ENCODE measurements at places on chromosomes 5 and 9.

DNA sequence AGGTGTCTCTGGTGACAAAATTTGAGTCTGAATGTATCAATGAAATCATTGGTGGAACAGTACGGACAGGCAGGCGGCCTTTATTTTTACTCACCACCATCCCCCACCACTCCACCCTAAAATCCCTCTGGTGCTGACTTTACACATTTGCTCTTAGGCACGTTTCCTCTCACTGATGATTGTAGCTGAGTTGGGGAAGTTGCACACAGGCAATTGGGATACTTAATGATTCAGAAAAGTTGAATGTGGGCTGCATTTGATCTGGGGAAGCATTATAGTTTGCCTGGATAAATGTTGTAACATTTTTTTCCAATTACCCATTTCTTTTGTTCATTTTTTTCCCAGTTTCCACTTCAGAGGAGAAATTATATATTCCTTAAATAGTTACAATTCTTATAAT is 658.4 kb downstream of the TLR4 start:
- no peak for DNase-seq

DNA sequence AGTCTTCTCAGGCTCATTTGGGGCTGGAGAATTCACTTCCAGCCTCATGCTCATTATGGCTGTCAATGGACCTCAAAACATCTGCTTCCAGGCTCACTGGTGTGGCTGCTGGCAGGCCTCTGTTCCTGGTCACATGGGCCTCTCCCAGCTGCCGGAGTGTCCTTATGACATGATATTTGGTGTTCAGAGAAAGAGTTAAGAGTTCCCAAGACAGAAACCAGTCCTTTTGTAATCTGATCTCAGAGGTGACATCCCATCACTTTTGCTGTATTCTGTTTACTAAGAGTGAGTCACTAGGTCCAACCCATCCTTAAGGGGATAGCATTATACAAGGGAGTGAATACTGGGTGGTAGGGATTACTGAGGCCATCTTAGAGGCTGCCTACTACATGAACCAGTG is 104.6 kb downstream of the CACNA1B start:
- peak; percentile 39 for DNase-seq

DNA sequence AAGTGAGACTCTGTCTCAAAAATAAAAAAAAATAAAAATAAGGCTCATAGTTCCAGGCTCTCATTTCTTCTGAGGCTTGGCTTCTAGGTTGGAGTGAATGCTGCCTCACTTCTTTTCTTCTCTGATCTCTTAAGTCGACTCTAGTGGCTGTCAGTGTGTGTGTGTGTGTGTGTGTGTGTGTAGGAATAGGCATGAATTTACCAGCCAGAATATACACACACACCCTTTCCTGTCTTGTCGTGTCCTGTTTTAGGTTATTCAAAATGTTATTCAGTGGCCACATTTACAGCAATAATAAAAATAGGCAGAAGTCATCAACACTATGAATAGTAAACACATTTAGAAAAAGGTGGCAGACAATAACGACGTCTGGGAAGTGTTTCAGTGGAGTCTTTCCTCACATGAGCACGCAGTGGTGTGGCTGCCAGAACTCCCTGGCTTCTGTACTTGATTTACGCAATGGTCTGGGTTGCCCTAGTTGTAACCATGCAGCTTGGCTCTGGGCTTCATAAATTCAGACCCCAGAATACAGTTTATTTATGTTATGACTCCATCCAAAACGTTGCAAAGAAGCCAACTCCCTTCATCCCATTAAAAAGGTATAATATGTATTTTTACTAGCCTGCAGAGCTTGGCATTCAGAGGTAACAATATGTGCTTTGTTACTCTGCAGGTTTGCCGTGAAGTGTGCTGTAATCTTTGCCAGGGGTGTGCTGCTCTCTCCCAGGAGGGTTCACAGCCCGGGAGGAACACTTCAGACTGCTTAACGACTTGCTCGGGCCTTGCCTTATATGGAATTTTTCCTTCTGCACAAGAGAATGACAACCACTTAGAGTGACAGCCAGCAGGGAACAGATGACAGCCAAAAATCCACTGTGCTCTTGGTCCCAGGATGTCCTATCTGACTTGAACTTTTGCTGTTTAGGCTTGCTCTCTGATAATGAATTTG is 34.4 kb upstream of the PALM2AKAP2 start:
- DNase-seq: peak; percentile 56

DNA sequence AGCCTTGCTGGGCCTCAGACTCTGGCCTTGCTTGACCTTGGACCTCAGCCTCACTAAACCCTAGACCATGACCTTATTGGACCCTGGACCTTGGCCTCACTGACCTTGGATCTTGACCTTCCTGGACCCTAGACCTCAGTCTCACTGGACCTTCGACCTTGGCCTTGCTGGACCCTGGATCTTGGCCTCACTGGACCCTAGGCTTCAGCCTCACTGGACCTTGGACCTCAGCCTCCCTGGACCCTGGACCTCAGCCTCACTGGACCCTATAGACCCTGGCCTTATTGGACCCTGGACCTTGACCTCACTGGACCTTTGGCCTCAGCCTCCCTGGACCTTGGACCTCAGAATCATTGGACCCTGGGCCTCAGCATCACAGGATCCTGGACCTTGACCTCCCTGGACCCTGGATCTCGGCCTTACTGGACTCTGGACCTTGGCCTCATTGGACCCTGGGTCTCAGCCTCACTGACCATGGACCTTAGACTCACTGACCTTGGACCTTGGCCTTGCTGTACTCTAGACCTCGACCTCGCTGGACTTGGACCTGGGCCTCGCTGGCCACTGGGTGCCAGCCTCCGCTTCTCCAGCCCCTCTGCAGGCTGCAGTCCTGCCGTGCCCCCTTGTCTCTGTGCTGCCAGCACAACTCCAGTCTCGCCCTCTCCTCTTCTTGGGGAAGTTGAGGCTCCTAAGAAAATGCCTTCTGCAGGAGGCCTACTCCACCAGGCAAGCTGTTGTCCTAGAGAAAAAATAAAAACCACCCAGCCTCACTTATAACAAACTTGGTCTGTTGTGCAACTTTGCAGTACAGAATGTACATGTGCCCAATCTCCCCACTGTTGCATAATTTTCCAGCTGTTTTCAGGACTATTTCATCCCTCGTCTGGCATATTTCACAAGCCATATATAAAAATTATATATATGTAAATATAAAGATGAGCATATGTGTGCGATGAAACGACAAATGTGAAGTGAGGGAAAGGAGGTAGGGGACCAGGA is 11.0 kb upstream of the ADAMTS2 start:
- no peak for DNase-seq

- DNase-seq: peak; percentile 91
Measured at GRCh38 chr5:80141147-80141671, 106.1 kb downstream of the THBS4 start.

DNA sequence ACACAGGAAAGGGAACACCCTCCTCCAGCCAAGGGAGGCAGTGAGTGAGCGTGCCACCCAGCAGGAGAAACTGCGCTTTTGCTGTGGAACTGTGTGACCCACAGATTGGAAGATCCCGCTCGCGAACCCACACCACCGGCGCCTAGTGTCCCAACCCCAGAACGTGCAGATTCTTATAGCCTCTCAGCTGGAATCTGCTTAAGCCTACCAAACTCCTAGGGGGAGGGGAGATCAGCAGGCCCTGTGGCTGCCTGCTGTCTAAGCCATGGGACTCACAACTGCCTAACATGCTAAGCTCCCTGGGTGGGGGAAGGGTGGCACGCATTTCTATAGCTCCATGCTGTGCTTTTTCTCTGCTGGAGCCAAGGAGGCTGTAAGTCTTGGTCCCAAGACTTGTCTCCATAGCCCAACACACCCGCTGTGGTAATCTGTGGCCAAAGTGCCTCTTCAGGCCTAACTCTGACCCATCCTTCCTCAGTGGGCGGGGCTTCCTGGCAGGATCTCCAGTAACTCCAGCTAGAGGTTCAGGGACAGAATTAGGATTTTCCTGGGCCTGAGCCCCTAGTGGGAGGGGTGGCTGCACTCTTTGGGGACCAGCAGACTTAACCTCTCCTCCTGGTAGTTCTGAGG is 485.0 kb downstream of the TAF11L14 start:
- DNase-seq: no peak

- no peak for DNase-seq
Measured at GRCh38 chr5:71623221-71623794, 36.2 kb downstream of the MCCC2 start.

- DNase-seq: no peak
Measured at GRCh38 chr5:10699281-10699874, 61.7 kb downstream of the DAP start.

GRCh38 chr5:170316937-170317336 is 19.4 kb upstream of the LCP2 start:
- no peak for DNase-seq

- DNase-seq: no peak
Measured at GRCh38 chr9:136621734-136622093, 41.0 kb upstream of the EGFL7 start.

DNA sequence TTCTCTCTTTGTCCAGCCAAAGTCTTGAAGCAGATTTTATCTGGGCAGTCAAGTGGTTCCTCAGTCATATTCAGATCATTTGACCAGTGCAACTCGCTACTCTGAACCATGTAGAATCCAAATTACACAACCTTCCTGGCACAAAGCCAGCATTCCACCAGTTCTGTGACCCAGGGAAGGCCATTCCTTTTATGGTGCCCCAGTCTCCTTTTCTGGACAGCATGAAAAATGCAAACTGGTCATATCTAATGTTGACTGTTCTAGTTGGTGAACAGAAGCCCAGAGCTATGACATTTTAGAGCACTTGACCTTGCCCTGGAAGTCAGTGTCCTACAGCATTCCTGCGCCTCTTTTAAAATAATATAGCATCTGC is 364.6 kb downstream of the BRINP1 start:
- DNase-seq: no peak

Data from right hindlimb (tissue), 1 donor.